ENCODE measurements at places on chromosomes 1 and 21.

DNA sequence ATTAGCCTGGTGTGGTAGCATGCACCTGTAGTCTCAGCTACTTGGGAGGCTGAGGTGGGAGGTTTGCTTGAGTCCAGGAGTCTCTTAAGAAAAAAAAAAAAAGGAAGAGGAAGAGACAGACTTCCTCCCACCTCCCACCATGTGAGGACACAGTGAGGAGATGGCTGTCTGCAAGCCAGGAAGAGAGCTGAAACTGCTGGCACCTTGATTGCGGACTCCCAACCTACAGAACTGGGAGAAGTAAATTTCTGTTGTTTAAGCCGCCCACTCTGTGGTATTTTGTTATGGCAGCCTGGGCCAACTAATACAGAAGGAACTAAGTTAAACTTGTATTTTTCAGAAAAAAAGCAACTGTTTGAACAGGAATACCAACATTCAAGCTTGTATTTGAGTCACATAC lies 21.7 kb downstream of the DOP1B start:
- H3K4me3 ChIP-seq: no peak overlapping the region
- peaks cover 12% of the 10 kb centered on the region for H3K27me3 ChIP-seq

GRCh38 chr21:46410516-46410915 lies 48.2 kb upstream of the DIP2A start:
- no peaks in the 10 kb centered on the region for H3K27me3 ChIP-seq
- H3K4me1 ChIP-seq: peaks cover 23% of the 10 kb centered on the region
- H3K27ac ChIP-seq: no peak overlapping the region

- H3K4me1 ChIP-seq: peaks cover 26% of the 10 kb centered on the region
- H3K27me3 ChIP-seq: peaks cover 71% of the 10 kb centered on the region
- H3K36me3 ChIP-seq: no peaks in the 10 kb centered on the region
- no peak overlapping the region for H3K27ac ChIP-seq
- H3K4me3 ChIP-seq: no peak overlapping the region
Measured at GRCh38 chr1:47491341-47491753, 53.5 kb downstream of the FOXD2 start.

- H3K4me1 ChIP-seq: peaks cover 24% of the 10 kb centered on the region
- no peak overlapping the region for H3K27ac ChIP-seq
- no peak for DNase-seq
- peaks cover 9% of the 10 kb centered on the region for H3K36me3 ChIP-seq
- H3K27me3 ChIP-seq: no peaks in the 10 kb centered on the region
Measured at GRCh38 chr1:1550591-1551432, 10.4 kb upstream of the TMEM240 start.

- H3K27me3 ChIP-seq: peaks cover 24% of the 10 kb centered on the region
- H3K4me3 ChIP-seq: no peak overlapping the region
- no peak overlapping the region for H3K27ac ChIP-seq
- peaks cover 10% of the 10 kb centered on the region for H3K4me1 ChIP-seq
- no peak for DNase-seq
- H3K36me3 ChIP-seq: no peaks in the 10 kb centered on the region
Measured at GRCh38 chr1:34686531-34686930, 68.3 kb upstream of the GJB5 start.

All from nephron progenitor cell (in vitro differentiated cells).